ENCODE measurements at places on chromosomes 1 and 21. TPM values are rescaled to one million over a fixed set of nuclear protein-coding genes. Genes with fewer than 3 reads are reported as not detected.

Gene IL23R
- not detected for total RNA-seq

Gene PAX7
- total RNA-seq = 0.13 TPM

Gene TMEM82
- not detected for total RNA-seq

Gene HSD3B1
- total RNA-seq = not detected

Gene KAZN
- 5.3 TPM for total RNA-seq

Gene IFI44
- 20.1 TPM for total RNA-seq

Gene PROX1
- total RNA-seq = 0.12 TPM

Gene C1orf116
- under 0.01 TPM for total RNA-seq

Gene MROH9
- 0.06 TPM for total RNA-seq

Gene OR2T2
- not detected for total RNA-seq

Gene GREM2
- 6.8 TPM for total RNA-seq

Gene TNFRSF14
- total RNA-seq = 25.8 TPM

Gene AIRE
- under 0.01 TPM for total RNA-seq

Gene SLC30A10
- 0.44 TPM for total RNA-seq

Gene CYP4Z1
- 0.13 TPM for total RNA-seq

All from aortic smooth muscle cell (primary cell).